SW 1271 (cell line): ENCODE measurements at places on chromosomes 1 and 21.

GRCh38 chr1:91895832-91896556, 10.0 kb upstream of the TGFBR3 start:
- DNase-seq, result no peak

DNA sequence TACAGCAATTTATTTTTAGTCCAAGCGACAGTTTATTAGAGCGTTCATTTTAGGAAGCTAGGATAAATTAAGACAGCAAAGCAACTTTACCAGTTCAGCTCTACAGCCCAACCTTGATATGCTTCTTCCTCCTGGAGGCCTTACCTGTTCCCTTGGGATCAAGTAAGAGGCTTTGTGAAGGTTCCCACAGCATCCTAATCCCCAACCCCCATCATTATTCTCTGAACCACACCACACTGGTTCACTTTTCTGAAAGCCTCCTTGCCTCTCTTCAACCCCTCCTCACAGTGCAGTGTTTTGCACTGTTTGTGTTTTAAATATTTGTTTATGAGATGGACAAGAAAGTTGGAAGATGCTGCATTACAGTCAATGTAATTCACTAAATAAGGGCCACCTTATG, 126.3 kb upstream of the CXADR start:
- DNase-seq, result no peak

DNA sequence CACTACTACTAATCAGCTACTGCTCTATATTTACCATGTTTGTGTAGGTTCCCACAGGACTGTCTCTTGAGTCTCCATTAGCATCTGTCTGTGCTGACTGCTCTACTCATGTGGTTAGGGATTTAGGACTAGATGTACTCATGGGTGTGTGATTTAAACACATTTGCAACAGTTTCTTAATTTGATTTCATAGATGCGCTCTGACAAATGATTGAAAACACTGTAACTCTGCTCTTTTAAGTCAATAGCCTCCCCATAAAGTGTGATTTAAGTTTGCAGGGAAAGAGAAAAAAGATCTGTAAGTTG, 809.3 kb downstream of the NCAM2 start:
- no peak for DNase-seq

GRCh38 chr1:79151006-79151796, 144.7 kb upstream of the ADGRL4 start:
- no peak for DNase-seq

GRCh38 chr1:205619376-205619775, 12.4 kb downstream of the ELK4 start:
- DNase-seq, result no peak

GRCh38 chr1:1121611-1122077, 5.8 kb upstream of the C1orf159 start:
- no peak for DNase-seq

GRCh38 chr1:70061231-70061630, 144.1 kb downstream of the LRRC40 start:
- no peak for DNase-seq
